Left cardiac atrium (tissue), 4 donors: ENCODE measurements at places on chromosomes 13 and 19. TPM values are rescaled to one million over a fixed set of nuclear protein-coding genes. Genes with fewer than 3 reads are reported as not detected.

The MICOS13 gene
- 127 TPM for total RNA-seq

The LILRB5 gene
- total RNA-seq: 21.4 TPM

The LGI4 gene
- 17.9 TPM for total RNA-seq

The DCT gene
- 0.26 TPM for total RNA-seq

The PGLYRP1 gene
- total RNA-seq: not detected

The NCR1 gene
- not detected for total RNA-seq

The ATXN8OS gene
- not detected for total RNA-seq

The HSD17B14 gene
- 5.4 TPM for total RNA-seq

The ACP7 gene
- total RNA-seq: not detected

DNA sequence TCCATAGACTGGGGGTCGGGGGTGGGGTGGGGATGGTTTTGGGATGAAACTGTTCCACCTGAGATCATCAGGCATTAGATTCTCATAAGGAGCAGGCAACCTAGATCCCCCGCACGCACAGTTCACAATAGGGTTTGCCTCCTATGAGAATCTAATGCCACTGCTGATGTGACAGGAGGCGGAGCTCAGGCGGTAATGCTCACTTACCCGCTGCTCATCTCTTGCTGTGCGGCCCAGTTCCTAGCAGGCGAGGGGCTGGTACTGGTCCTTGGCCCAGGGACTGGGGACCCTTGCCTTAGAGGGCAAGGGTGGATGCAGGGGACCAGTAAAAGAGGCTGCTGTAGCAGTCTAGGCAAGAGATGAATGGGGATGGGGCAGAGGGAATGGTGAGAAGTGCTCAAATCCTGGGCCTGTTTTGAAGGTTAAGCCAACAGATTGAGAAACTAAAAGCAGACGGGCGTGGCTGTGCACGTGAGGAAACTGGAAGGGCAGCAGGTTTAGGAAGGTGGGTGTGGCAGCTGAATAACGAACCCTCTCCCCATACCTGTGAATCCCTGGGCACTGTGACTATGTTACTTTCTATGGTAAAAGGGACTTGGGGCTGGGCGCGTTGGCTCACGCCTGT, 1.5 kb upstream of the ERICH4 start:
- no peak for DNase-seq

- no peak for DNase-seq
These were observed 21.2 kb downstream of the MAST1 start for GRCh38 chr19:12859546-12859945.

GRCh38 chr13:52428295-52428694, 22.1 kb downstream of the VPS36 start:
- DNase-seq: no peak

DNA sequence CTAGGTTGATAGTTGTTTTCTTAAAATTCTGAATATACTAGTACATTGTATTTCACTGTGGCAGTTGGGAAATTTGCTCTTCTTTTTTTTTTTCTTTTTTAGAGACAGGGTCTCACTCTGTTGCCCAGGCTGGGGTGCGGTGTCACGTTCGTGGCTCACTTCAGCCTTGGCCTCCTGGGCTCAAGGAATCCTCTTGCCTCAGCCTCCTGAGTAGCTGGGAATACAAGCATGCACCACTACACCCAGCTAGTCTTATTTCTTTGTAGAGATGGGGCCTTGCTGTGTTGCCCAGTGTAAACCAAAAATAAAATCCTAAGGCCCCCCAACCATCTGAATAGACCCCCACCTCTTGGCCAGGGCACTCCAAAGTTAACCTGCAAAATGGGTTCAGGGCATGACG, 79.3 kb downstream of the FNDC3A start:
- no peak for DNase-seq

GRCh38 chr13:25867038-25867437, 184.8 kb downstream of the SHISA2 start:
- DNase-seq: no peak

GRCh38 chr13:36069881-36070366, 61.3 kb downstream of the DCLK1 start:
- no peak for DNase-seq

DNA sequence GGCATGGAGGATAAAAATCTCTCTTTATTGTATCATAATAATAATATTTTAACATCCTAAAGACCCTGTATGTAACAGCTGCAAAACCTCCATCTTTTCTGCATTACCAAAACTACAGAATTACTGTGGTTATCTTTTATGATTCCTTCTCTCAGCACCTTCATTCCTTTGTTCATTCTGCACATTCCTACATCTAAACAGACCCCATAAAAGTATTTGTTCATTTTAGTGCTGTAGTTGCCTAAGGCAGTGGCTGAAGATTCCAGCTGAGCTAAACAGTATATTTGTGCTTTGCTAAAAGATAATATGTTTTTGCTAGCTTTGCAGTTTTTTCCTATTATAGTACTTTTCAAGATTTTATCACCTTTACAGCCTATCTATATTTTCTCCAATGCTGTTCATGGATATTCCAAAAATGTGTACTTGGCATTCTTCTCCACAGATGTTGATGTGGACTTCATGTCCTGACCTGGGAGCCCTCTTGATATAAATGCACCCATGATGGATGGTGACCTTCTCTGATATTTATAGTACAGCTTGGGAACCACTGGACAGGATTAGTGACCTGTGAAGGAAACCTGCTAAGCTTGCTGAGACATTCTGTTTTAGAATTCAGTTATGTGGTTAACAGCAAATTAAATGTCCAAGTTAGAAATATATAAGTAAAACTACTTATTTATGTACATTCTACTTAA, 2832.9 kb upstream of the PCDH20 start:
- no peak for DNase-seq

DNA sequence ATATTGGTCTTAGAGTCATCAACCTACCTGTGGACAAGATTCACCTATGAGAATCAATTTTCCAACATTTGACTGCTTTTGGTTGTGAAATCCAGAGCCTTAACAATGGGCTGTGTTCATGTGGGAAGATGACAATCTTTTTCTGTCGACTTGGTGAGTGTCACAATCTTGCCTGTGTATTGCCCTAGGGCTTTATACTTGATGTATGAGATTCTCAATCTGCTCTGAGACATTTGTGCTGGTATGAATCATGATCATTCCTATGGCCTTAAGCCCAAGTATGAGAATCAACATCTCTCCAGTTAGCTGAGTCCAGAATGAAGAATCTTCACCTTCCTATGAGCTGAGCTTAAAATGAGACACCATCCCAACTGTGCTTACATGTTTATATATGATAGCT, 68.7 kb downstream of the ZNF726 start:
- no peak for DNase-seq

GRCh38 chr13:66977161-66977560, 253.0 kb downstream of the PCDH9 start:
- no peak for DNase-seq

DNA sequence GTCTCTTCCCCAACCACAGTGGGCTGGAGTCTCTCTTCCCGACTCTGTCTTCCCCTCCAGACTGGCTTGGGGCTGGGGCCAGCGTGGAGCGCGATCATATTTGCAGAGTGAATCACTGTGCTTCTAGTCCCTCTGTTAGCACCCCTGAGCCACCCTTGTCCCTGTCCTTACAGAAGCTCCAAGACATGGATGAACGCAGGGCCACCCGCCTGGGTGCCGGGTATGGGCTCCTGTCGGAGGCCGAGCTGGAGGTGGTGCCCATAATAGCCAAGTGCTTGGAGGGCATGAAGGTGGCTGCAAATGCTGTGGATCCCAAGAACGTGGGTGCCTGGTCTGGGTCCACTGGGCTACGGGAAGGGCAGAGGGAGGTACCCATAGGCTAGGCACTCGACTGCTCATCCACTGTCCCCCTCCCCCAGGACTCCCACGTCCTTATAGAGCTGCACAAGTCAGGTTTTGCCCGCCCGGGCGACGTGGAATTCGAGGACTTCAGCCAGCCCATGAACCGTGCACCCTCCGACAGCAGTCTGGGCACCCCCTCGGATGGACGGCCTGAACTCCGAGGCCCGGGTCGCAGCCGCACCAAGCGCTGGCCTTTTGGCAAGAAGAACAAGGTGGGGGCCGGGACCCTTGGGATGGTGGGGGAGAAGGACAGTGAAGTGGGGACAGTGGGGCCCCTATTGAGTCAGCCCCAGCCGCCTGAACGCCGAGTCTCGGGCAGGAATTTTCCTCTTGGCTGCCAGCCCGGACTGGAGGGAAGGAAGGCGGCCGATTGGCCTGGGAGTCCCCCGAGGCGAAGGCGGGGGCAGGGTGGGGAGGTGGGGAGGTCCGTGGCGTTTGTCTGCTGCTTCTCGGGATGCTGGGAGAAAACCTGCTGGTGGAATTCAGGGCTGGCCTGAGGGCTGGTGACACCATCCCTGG, 5.2 kb downstream of the TRIP10 start:
- DNase-seq: peak; percentile 91

DNA sequence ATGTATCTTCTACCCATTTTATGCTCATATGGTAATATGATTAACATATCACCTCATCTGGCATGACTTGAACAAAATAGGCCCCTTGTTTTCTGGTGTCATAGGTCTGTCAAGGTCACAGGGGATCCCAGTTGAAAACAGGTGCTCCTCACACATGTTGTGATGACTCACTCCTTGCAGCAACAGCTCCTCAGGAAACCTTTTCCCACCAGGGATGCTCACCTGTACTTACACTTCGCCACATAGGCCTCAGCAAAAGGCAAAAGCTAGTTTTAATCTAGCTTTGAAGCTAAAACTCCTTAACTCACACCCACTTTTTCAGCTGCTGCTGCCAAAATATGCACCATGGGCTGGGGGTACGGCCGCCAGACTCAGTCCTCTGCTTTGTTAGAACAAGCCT, 110.0 kb upstream of the SOX21 start:
- DNase-seq: no peak

DNA sequence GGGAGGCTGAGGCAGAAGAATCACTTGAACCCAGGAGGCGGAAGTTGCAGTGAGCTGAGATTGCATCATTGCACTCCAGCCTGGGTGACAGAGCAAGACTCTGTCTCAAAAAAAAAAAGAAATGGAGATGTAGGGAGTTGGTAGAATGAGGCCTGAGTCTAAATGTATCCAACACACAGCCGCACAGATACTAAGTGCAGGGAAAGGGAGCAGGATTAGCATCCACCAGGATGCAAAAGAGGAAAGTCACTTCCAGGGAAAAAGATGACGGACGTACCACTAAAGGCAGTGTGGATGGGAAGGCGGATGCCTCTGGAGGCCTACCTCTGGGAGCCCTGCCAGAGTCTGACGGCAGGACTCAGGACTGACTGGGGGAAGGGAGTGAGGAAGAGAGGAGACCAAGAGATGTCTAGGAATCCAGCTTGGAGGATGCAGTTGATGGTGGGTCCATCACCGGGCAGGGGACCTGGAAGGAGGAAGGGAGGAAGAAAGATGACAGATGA, 6.8 kb downstream of the FAM98C start:
- peak; percentile 60 for DNase-seq

GRCh38 chr19:34409189-34410164, 5.3 kb downstream of the PDCD2L start:
- no peak for DNase-seq

GRCh38 chr19:30882411-30883005, 466.7 kb downstream of the TSHZ3 start:
- no peak for DNase-seq

GRCh38 chr19:19151418-19151817, 13.1 kb upstream of the TMEM161A start:
- DNase-seq: no peak

DNA sequence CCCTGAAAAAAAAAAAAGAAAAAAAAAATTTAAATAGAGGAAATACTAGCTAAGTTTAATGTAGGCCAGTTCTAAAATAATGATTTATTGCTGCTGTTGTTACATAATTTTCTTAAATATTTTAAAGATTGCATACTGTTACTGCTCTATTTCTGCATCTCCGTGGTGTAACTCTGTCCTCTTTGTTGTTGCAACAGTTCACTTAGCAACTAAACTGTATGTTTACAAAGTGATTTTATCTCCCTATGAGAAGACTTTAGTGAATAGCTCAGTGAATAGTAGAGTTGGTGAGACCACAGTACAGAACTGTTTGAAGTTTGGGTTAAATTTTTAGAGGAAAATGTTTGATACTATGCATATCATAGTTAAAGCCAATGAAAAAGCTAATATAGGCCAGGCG, 19.4 kb downstream of the BRCA2 start:
- DNase-seq: no peak

DNA sequence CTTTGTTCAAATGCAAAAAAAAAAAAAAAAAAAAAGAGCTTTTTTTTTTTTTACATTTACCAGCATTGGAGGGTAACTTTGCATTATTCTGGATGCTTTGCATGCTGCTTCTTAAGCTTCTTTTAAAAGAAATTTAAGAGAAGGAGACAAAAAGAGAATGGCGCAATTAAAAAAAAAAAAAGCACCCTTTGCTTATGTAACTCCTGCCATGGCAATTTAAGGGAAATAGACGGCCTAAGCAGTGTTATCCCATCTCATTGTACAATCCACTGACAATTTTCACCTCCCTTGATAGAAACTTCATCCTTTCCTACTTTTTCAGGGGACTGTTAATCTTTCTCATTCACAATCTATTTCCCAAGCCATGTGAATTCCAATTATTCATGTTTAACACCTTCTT, 129.8 kb downstream of the KCTD12 start:
- no peak for DNase-seq
